ENCODE measurements at places on chromosomes 6 and 20. TPM values are rescaled to one million over a fixed set of nuclear protein-coding genes. Genes with fewer than 3 reads are reported as not detected.

HLA-DRB5 gene
- 3.4 TPM for total RNA-seq

BMP5 gene
- total RNA-seq, result 1.5 TPM

C6orf89 gene
- 17.8 TPM for total RNA-seq

FHL5 gene
- not detected for total RNA-seq

DHX16 gene
- 17.6 TPM for total RNA-seq

WFDC12 gene
- not detected for total RNA-seq

SLC17A3 gene
- total RNA-seq, result not detected

DNA sequence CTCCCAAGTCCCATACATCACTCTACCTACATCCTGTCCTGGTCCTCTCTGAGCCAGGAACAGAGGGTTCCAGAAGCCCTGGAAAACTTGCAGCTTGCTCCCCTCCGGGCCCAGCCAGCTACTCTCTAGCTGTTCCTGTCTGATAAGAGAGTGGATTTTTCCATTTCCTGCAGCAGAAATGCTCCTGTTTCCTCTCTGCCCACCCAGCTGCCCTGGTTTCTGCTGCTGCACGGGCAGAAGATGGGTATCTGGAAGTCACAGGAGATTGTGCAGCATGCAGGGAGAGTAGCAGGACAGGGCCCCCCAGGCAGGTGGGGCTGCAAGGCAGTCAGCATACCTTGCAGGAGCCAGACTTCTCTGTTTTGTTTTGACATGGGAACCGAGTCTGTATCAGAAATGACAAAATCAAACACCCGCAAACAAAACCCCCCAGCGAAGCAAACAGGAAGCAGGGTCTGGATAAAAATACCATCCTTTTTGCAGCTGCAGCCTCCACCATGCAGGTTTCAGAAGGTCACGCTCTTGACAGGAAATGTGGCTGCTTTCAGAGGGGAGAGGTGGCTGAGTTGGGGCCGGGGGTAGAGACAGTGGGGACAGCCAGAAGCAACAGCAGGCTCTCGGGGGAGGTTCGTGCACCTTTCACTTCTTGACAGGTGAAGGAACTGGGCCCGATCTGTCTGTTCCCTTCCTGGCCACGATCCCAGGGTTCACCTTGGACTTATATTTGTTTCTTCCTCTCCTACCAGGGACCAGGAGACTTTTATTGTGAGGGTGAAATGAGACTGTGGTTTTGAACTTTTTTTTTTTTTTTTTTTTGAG, 50.8 kb upstream of the FAM83D start:
- no peak overlapping the region for H3K4me3 ChIP-seq

DNA sequence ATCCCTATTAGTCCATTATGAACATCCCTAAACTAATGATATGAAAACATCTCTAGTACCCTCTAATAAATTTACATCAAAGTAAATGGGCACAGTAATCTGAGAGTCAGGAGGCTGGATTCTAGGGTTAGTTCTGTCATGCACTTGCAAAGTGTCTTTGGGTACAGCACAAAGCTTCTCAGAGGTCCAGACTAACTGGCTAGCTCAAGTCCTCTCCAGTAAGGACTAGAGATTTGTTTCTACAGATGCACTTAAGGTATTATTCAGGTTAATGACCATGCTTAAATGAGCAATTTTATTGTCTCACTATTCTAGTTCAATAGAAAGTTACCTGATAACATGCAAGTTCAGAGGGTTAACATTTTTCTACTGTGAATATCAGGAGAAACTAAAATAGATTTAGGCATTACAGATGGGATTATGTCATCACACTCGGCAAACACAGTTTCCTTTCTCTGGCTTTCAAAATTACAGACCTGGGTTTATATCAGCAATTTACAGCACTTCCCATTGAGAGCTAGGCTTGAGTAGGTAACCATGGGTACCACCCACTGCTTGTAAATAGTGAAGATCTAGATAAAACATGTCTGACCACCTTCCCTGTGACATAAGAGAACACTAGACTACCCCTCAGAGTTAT, 402.9 kb upstream of the RUNX2 start:
- H3K36me3 ChIP-seq, result no peaks in the 10 kb centered on the region
- DNase-seq, result no peak
- no peaks in the 10 kb centered on the region for H3K4me1 ChIP-seq
- H3K27ac ChIP-seq, result no peak overlapping the region

- no peaks in the 10 kb centered on the region for H3K36me3 ChIP-seq
- H3K27me3 ChIP-seq, result no peaks in the 10 kb centered on the region
- H3K4me1 ChIP-seq, result no peaks in the 10 kb centered on the region
Observed at GRCh38 chr6:88586371-88587149, 376.9 kb downstream of the RNGTT start.

DNA sequence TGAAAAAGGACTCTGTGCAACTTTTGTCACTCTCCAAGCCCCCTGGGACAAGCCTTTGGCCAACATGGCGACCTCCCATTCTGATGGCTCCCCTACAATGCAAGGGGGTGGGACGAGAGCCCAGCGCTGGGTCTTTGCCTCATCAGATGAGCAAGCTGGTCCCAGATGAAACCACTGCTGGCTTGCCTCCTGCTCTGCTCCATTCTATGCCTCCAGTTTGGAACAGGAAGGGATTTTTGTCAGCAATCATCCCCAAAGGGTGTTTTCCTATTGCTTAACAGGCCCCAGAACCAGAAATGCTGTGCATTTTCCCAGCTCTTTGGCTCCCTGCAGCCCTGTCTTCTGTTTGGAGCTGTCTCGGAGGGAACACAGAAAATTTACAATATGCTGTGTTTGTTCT, 412.7 kb downstream of the MAFB start:
- no peaks in the 10 kb centered on the region for H3K36me3 ChIP-seq
- H3K4me1 ChIP-seq, result peaks cover 39% of the 10 kb centered on the region
- DNase-seq, result peak; percentile 67
- H3K27ac ChIP-seq, result peak overlapping the region; percentile 64

GRCh38 chr6:25169553-25169952, 109.6 kb upstream of the CARMIL1 start:
- no peak overlapping the region for H3K4me3 ChIP-seq
- no peak for DNase-seq
- no peaks in the 10 kb centered on the region for H3K4me1 ChIP-seq
- H3K36me3 ChIP-seq, result no peaks in the 10 kb centered on the region
- H3K27me3 ChIP-seq, result no peaks in the 10 kb centered on the region
